Stimulated activated CD8-positive, alpha-beta memory T cell treated with anti-CD3 and anti-CD28 coated beads, Interleukin-15, amount 100 ng/mL, for 1 hour (primary cell): ENCODE measurements at places on chromosomes 11 and 22.

DNA sequence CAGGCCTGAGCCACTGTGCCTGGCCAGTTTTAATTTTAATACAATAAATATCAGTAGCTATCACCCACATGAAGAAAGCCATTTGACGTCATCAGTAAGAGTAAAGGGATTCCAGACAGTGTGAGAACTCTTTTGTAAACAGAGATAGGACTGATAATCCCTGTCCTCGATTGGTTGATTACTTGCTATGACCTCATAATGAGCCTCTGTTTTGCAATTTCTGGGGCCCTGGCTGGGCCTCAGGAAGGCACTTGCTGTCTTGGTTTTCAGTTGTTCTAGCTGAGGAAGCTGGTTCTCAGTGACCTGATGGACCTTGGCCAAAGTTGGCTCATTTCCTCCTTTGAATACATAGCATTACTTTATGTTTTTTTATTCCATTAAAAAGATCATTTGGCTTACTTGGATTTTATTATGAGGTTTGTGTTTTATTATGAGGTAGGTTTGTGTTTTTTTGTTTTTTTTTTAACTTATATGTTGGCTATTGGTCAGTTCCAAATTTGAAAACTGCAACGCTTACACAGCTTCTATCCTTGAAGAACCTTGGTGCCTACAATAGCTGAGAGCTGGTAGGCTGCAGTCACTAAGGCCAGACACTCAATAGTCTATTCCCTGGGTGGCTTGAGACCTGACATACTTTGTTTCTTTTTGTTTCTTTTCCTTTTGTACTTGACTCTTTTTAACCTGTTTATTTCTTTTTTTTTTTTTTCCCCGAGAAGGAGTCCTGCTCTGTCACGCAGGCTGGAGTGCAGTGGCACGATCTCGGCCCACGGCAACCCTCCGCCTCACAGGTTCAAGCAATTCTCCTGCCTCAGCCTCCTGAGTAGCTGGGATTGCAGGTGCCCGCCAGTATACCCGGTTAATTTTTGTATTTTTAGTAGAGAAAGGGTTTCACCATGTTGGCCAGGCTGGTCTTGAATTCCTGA is 20.0 kb downstream of the MARK2 start:
- no peak for DNase-seq

DNA sequence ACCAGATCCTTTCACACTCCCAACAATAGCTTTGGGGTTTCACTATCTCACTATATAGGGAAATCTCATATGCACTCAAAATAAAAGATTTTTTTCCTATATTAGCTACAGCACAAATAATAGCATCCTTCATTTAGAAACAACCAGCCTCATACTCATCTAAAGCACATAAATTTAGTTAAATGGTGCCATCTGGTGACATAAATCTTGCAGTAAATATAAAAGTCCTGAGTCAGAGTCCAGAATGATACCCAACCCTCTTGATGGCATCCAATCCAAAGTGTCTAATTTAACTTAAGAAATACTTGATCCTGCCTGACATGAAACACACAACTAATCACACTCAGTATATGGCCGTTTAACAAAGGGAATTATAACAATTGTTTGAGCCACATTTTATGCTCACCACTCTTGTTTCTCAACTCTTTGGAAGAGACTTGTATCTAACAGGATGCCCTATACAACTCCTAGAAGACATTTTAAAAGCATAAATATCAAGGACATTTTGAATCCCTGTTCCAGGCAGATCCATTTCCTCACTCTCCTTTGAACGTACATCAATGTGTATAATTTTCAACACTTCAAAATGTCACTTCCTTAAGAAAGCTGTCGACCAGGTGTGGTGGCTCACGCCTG is 36.2 kb downstream of the DLG2 start:
- no peak for DNase-seq

DNA sequence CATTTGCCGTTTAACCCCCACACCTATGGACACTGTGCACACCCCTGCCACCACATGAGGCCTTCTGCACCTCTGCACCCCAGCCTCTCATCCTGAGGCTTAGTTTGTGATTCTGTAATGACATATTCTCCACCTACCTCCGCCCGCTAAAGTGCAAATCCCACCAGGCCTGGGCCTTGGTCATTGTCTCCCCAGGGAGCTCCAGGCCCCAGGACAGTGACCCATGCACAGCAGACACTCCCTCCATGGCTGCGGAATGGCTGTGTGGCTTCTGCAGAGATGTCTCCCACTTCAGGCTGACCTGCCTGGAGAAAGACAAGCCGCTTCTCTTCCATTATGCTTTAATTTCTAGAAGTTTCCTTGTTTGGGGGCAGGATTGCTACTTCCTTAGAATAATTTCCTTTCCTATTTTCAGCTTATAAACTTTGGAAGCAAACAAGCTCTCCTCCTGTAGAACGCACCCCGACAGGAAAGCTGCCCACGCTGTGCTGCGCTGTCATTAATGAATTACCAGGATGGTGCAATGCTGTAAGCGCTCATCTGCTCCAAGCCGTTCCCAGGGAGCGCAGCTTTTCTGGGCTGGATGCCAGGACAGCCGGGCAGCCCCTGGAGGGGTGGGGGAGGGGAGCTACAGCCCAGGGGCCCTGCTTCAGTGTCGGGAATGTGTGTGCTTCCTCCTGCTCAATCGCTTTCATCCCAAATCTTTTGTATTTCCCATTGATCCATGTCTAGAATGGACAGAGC is 618.0 kb downstream of the BRD1 start:
- no peak for DNase-seq

DNA sequence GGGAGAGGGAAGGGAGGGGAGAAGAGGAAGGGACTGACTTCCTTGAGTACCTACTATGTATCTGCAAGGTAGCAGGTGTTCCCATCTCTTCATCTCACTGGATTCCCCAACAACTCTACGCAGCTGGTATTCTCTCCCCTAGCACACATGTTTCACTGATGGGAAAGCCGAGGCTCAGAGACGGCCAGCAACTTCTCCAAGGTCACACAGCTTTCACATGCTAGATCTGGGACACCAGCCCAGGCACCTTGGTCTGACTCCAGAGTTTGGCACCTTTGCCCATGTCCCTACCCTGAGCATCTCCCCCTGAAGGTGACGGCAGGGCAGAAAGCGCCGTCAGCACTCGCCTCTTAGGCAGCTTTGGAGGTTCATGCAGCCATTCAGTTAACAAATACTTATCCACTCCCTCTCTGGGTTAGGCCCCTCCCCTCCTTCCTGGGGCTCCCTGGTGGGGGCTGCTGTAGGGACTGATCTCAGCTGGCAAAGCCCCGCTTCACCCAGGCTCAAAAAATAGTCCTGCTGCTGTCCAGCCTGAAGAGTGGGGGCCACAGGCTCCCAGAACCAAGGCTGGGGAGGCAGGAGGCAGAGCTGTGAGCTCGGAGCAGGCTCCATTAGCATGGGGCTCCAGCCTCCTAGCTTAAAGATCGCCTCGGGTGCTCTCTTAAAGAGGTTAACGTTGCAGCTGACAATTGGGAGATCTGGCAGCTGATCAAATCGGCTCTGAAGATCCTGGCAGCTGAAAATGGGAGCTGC is 79.4 kb downstream of the IGLL1 start:
- no peak for DNase-seq

- DNase-seq = no peak
Measured at GRCh38 chr11:48109046-48109666, 107.5 kb upstream of the OR4B1 start.

DNA sequence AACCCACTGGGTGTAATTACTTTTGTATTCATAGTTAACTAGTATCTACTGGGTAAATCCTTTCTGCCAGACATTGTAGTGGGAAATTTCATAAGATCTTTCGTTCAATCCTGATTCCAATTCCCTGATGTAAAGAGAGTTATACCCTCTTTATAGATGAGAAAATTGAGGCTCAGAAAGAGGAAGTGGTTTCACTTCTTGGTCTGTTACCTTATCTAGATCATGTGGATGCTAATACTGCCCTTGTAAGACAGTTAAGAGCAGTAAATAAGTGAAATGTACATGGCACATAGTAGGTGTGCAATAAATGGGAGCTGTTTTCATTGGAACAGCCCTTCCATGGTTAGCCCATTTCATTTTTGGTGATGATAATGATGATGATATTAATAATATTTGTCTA is 46.7 kb downstream of the TIMP3 start:
- no peak for DNase-seq

- DNase-seq = no peak
Measured at GRCh38 chr11:116503216-116504160, 269.3 kb downstream of the BUD13 start.

GRCh38 chr11:107819361-107820014 is 39.1 kb downstream of the SLC35F2 start:
- DNase-seq = no peak

DNA sequence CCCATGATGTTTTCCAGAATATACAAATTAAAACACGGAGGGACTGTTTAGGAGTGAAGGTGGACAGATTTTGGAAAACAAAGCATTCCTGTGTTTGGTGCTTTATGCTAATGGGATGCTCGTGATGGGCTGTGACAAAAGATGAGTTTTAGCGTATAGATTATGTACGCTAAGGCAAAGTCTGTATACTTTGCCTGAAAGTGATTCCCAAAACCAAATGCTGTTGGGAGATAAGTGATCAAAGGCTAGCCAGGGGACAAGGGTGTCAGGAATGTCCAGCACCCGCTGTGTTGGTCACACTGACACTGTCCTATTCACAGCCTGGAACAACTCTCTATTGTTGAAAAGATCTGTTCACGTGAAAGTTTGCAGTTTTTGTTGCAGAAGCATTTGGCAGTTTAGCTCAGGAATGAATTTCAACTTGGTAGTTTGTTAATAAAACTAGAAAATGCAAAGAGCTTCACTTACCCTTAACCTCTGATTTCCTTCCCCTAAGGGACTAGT is 1.5 kb downstream of the JAM3 start:
- DNase-seq = no peak

DNA sequence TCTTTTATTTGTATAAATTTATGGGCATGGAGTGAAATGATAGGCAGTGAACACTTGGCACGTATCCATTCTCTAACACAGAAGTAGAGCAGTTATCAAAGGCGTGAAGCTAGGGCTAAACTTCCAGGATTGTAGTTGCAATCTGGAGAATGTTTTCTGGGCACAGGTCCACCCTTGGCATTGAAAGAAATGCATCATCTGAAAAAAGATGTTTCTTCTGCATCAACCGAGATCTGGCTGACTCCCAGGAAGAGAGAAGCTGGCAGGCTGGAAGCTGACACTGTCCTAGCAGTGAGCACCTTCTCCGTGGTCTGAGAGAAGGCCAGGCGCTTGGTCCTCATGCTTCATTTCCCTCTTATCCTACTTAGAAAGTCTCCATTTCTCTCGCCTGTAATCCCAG is 600.0 kb downstream of the BRD1 start:
- DNase-seq = no peak

- DNase-seq = no peak
Measured at GRCh38 chr11:12420706-12421105, 43.3 kb downstream of the PARVA start.

DNA sequence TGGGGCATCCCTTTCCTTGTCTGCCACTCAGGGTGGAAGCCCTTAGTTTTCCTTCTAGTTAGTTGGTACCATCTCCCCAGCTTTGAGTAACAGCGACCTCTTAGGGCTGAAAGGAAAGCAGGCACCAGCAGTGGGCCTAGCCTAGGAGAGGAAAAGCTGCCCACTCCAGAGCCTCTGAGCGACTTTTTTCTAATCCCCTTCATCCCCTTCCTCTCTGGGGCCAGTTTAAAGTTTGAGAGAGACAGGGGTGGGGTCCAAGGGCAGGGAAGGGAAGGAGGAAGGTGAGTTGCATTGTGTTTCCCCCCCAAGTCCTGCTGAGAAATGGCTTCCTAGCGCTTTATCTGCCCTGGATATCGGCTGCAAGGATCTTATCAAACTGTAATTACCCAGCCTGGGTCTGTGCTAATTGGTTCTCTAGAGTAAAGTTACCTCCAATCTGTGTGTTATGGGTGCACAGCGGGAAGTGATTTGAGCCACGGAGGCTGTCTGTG is 573.9 kb upstream of the CADM1 start:
- no peak for DNase-seq
